Aorta (tissue), 5 donors: ENCODE measurements at places on chromosomes 6 and 20. TPM values are rescaled to one million over a fixed set of nuclear protein-coding genes. Genes with fewer than 3 reads are reported as not detected.

Gene C6orf163
- 5.6 TPM for total RNA-seq

Gene PHACTR1
- total RNA-seq, result 89.4 TPM

Gene FAM83C
- not detected for total RNA-seq

DNA sequence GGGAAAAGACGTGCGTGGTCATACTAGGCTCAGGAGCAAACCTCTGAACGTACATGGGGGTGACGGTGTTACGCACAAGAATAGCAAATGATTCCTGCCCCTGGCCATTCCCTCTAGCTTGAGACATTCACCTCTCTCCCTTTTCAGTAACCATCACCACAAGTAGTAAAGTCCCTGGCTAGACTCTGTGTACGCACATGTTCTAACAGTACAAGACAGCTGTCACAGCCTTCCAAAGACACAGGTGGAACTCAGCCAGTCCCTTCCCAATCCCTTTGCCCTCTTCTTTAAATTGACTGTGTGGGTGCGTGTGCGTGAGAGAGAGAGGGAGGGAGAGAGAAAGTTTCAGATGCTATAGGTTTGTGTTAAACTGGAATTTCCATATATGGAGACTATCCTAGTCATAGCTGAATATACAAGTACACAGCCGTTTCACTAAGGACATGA is 67.3 kb downstream of the LY86 start:
- DNase-seq, result no peak

DNA sequence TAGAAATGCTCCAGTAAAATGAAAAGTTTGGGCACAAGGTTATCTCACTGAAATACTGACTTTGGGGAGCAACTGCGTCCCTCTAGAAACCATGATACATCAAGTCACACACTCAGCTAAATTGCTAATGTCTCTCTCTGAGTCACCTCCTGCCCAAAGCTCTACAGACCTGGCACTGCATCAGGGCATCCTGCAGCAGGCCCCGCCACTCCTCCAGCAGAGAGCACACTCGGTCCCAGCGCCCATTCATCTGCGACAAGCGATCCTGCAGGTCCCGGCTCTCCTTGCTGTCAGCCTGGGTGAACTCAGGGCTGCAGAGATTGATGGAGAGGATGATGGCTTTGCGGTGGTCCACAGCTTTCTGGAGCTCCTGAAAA is 329.0 kb downstream of the ESR1 start:
- no peak for DNase-seq

GRCh38 chr6:53862662-53863462 is 68.1 kb downstream of the LRRC1 start:
- no peak for DNase-seq

GRCh38 chr20:48983423-48984400 is 62.2 kb downstream of the ARFGEF2 start:
- DNase-seq, result no peak
